Stimulated activated CD4-positive, alpha-beta T cell treated with anti-CD3 and anti-CD28 coated beads, Interleukin-15, amount 100 ng/mL, for 1 hour (primary cell): ENCODE measurements at places on chromosomes 12 and 14.

DNA sequence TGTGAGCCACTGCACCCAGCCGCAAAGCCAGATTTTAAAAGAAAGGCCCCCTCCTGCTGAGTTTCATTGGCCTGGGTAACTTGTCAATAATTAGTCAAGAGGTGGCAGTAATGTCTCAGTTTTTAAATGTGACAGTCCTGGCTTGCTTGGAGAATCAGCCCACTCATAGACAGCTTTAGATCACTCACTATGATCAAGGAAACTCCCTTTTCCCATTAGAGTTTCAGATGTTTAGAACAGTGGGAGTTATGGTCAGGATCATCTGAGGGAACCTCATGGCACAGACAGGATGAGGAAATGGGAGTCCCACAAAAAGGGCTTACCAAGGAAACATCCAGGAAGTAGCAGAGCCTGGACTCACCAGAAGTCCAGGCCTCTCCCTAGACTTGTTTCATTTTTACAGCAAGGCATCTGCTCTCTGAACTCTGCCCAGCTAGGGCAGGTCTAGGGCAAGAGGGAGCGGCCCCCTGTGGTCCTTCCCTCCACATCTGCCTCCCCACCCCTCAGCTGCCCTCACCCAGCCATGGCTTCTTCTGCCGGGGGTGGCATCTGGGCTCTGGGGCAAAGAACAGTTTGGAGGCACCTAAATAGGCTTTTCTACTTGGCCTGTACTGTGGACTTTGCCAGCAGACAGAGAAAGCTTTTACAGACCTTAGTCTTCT is 11.2 kb downstream of the BCL2L14 start:
- DNase-seq = no peak

DNA sequence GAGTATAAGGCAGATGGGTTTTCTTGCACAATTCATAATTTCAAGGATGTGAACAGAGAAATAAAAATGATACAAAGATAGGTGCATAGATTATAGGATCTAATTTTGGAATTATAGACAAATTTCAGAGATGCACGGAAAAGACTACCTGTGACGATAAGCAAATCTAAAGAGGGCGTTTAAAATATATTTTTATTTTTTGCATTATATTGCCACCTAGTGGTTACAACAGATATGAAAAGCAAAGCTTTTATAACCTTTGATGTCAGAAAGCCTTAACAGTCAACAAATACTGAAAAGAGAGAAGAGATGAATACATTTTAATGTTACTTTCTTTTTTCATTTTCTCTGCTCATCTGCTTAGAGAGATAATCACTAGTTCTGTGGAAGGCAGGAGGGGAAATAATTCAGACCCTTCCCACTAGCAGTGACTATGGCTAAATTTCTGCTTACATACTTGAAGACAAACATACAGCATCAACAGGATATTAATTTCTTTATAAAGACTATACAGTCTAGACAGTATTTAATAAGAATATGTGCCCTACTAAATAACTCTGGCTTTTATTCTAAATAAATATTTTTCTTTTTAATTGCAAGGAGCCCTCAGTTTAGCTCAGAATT is 46.3 kb downstream of the NTS start:
- DNase-seq = no peak

GRCh38 chr14:78232231-78233000 is 62.2 kb downstream of the NRXN3 start:
- no peak for DNase-seq

GRCh38 chr12:12734561-12735071 is 17.4 kb downstream of the CDKN1B start:
- DNase-seq = no peak

GRCh38 chr14:90981636-90982035 is 78.8 kb downstream of the RPS6KA5 start:
- DNase-seq = no peak

- no peak for DNase-seq
Measured at GRCh38 chr12:130557201-130557600, 158.9 kb downstream of the RIMBP2 start.

DNA sequence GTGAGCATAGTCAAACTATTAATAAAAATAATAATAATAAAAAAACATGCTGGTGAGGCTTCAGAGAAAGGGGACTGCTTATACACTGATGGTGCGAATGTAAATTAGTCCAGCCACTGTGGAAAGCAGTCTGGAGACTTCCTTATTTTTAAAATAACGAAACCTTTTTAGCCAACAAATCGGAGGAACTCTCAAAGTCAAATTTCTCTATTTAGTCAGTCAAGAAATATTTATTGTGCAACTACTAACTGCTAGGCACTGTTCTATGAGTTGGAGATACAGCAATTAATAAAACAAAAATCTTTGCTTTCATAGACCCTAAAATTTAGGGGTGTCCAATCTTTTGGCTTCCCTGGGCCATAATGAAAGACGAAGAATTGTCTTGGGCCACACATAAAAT is 10.8 kb downstream of the TAOK3 start:
- DNase-seq = no peak

DNA sequence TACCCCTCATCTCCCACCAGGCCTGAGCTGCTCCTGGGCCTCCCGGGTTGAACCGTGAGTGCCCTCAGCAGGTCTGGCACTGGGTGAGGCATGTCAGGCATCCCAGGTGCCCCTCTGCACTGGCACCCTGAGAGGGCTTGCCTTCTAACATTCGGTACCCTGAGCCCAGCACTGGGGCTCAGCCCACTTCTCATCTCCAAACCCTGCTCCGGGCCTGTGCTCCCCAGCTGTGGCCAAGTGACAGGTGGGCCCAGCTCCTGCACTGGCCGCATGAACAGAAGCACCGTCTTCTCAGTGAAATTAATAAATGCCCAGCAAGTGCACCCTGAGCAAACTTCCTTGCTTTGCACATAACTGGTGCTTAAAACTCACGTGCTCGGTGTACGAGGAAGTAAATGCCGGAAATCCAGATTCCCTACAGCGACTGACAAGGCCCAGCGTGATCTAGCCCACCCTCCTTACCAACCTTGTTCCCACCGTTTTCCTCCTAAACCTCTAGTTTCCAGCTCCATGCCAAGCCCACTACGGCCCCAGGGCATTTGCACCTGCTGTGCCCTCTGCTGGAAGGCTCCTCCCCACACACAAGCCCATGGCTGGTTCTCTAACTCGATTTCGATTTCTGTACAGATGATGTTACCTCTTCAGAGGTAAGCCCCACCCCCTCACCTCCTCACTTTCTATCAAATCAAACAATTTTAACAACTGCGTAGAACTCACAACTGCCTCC is 115.2 kb upstream of the NCOR2 start:
- DNase-seq = no peak

- DNase-seq = no peak
Measured at GRCh38 chr14:67582061-67582460, 18.0 kb downstream of the PIGH start.

DNA sequence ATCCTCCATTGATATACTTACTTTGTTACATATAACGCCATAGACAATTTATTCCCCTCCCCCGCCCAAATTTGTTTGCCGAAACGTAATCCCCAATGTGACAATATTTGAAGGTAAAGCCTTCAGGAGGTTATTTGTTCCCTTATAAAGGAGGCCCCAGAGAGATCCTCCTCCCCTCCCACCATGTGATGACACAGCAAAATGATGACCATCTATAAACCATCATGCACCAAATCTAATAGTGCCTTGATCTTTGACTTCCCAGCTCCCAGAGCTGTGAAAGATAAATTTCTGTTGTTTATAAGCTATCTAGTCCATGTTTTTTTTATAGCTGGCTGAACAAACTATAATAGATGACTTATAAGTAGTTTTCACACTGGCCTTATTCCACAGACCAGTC is 122.2 kb downstream of the PTPRO start:
- no peak for DNase-seq

- no peak for DNase-seq
Measured at GRCh38 chr12:120249875-120250795, 15.4 kb downstream of the PXN start.

- no peak for DNase-seq
Measured at GRCh38 chr12:102811110-102811737, 105.8 kb downstream of the PAH start.

DNA sequence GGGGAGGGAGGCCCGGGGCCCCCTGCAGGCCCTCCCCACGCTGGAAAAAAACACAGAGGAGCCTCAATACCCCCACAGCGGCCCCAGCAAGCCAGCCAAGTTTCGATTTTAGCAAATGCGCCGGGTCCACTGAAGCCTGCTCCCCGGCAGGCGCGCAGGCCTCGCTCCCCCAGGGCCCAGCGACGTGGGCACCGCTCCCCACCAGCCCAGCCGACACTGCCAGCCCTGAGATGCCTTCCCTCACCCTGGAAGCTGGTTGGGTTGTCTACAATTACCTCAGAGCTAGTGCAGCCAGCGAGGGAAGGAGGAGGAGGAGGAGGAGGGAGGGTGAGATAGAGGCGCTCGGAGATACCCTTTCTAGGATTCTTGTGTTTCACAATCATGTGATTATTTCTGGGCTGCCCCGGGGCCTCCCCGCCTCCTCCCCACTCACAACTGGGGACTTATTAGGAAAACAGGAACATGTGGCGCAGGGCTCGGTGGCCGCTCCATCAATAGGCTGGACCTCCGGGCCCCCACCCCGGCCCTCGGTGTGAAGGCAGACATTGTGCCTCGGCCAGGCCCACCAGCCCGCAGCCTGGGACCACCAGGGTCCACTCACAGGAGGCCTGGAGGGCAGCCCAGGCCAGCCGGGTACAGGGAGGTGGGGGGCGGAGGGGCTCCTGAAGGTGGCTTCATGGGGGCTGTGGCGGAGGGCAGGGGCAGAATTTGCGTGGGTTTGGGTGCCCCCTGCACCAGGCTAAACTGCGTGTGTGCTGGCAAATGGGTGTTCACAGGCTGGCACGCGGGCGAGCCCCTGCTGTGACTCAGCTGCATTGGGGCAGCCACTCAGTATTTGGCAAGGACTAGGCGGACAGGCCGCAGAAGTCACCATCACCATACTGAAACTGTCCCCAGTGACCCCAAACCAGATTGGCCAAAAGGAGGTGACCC is 109.9 kb downstream of the NCOR2 start:
- DNase-seq = peak; percentile 19

- no peak for DNase-seq
Measured at GRCh38 chr12:105978686-105979085, 160.1 kb downstream of the NUAK1 start.

DNA sequence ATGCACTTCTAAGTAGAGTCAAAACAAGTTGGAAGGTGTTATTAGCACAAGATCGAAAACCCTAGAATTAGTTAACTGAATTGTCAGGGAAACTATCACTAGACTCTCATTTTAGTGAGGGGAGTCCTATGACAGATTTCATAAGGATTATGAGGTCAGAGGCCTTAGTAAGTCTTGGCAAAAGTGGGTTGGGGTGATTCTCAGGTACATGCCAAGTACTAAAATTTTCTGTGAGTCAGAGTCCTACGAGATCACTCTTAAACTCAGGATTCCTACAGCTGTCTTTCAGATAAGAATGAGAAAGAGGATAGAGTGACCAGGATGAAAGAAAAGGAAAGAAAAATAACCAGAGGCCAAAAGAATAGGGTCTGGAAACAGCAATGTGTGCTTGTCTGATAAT is 50.8 kb upstream of the BBS10 start:
- DNase-seq = no peak

GRCh38 chr12:128820723-128821432 is 2.9 kb downstream of the SLC15A4 start:
- DNase-seq = no peak

GRCh38 chr12:124130691-124131591 is 157.9 kb downstream of the ZNF664 start:
- no peak for DNase-seq

DNA sequence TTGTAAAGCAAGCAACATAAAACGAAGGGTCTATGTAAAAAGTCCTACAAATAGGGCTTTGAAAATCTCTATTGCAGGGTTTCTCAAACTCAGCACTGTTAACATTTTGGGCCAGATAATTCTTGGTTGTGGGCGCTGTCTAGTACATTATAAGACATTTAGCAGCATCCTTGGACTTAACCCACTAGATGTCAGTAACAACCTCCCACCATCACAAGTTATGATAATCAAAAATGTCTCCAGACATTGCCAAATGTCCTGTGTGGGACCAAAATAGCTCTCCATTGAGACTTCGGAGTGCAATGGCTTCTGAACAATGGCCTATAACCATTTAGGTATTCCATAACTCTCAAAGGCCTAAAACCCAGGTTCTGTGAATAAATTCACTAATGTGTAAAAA is 22.9 kb upstream of the DHRS7 start:
- no peak for DNase-seq

DNA sequence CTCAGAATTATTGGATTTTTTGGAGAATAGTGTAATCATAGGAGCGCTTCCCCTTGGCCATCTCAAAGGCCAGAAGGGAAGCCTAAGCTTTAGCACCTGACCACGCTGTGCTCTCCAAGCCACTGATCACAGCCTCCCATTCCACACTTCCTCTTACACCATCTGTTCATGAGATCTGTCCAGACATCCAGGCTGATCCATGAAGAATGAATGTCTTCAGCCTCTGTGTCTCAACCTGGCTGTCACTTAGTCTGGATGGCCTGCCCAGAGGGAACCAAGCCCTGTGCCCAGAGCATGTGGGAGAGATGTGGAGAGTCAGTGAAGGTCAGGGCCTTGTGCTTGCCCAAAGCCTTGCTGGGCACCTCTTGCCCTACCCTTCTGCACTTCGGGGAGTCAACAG is 40.5 kb downstream of the TSPAN11 start:
- no peak for DNase-seq

DNA sequence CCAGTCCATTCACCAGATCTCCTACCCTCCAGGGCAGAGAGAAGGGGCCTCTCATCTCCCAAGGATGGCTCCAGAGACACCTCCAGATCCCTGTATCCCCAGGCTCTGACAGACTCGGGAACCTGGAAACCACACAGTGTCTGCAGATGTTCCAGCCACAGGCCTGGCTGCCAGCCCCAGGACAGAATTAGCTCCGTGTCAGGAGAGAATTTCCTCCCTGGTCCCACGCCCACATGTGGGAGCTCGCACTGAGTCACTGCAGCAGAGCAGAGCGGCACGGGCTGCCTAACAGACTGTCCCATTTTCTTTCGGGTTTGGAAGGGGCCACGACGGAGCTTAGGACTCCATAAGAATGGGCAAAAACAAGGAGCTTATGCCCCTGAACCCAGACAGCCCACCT is 33.6 kb downstream of the CMKLR1 start:
- no peak for DNase-seq

DNA sequence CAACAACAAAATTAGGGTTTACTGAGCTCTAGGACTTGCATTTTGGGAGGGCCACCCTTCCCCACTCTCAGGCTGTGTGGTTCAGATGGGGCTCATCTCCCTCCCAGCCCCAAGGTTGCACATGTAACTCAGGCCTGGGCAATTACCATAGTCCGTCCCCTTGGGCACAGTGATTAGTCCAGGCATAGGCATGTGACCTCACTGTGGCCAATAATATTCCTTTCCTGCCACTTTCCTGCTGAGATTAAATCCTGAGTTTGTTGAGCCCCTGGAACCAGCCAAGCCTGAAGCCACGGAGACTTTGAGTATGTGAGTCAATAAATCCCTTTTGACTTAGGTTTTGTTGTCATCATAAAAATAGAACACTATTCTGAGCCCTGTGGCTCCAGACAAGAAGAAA is 113.0 kb downstream of the AACS start:
- DNase-seq = no peak

GRCh38 chr14:36944307-36945010 is 227.9 kb downstream of the SLC25A21 start:
- DNase-seq = no peak
